Aorta (tissue), 5 donors: ENCODE measurements at places on chromosomes 12 and 14. TPM values are rescaled to one million over a fixed set of nuclear protein-coding genes. Genes with fewer than 3 reads are reported as not detected.

Gene ANKRD9
- 15.0 TPM for total RNA-seq

Gene RNF212B
- not detected for total RNA-seq

Gene EFS
- 24.5 TPM for total RNA-seq

Gene RFX4
- not detected for total RNA-seq

Gene NPFF
- total RNA-seq, result not detected

Gene IFT81
- total RNA-seq, result 14.1 TPM

Gene C12orf60
- total RNA-seq, result 0.91 TPM

Gene RASSF9
- total RNA-seq, result 7.9 TPM

Gene RAB15
- 9.0 TPM for total RNA-seq

Gene CNTN1
- 4.8 TPM for total RNA-seq

Gene LMO3
- total RNA-seq, result 28.2 TPM

Gene PARPBP
- 2.9 TPM for total RNA-seq

Gene IL31
- total RNA-seq, result not detected

Gene GSC
- total RNA-seq, result 0.55 TPM

Gene ZNF268
- 15.7 TPM for total RNA-seq

Gene TAS2R20
- total RNA-seq, result 4.8 TPM

Gene IL22
- not detected for total RNA-seq

Gene BIN2
- 11.7 TPM for total RNA-seq

Gene LYZ
- total RNA-seq, result 180 TPM

Gene CD69
- 4.4 TPM for total RNA-seq

Gene PMEL
- total RNA-seq, result 2.0 TPM

Gene DAO
- not detected for total RNA-seq

Gene GPR137C
- 0.62 TPM for total RNA-seq

Gene ADCY4
- total RNA-seq, result 45.7 TPM

Gene PHLDA1
- total RNA-seq, result 16.6 TPM

Gene KRT80
- 0.12 TPM for total RNA-seq

Gene DPPA3
- not detected for total RNA-seq

Gene ACOT4
- total RNA-seq, result 0.39 TPM

Gene NRXN3
- total RNA-seq, result 16.6 TPM

Gene ERP27
- total RNA-seq, result 1.3 TPM

Gene HSPB8
- 88.4 TPM for total RNA-seq

Gene DHRS2
- total RNA-seq, result not detected

Gene LIMA1
- 177 TPM for total RNA-seq

Gene LALBA
- total RNA-seq, result not detected

Gene SLC38A4
- 0.12 TPM for total RNA-seq

Gene CD163L1
- 39.8 TPM for total RNA-seq

Gene SLC6A15
- total RNA-seq, result 0.55 TPM

Gene ZC2HC1C
- total RNA-seq, result 2.0 TPM

Gene GLT1D1
- 1.4 TPM for total RNA-seq

Gene PROX2
- total RNA-seq, result not detected

Gene PRIMA1
- total RNA-seq, result 6.7 TPM

Gene ASCL1
- total RNA-seq, result not detected

Gene TAS2R30
- 8.6 TPM for total RNA-seq

Gene HOXC5
- 3.9 TPM for total RNA-seq

Gene IAPP
- not detected for total RNA-seq

Gene SERPINA10
- not detected for total RNA-seq

Gene LRP10
- total RNA-seq, result 187 TPM

Gene COCH
- 1.4 TPM for total RNA-seq

Gene SMIM41
- not detected for total RNA-seq

Gene PCED1B
- total RNA-seq, result 11.0 TPM

Gene A2M
- 2,139 TPM for total RNA-seq

Gene AQP2
- total RNA-seq, result 0.21 TPM

Gene HIF1A
- total RNA-seq, result 164 TPM
